SW480 (cell line): ENCODE measurements at places on chromosomes 3 and 15.

- peak; percentile 86 for DNase-seq
Measured at GRCh38 chr3:184727357-184728009, 15.6 kb upstream of the MAGEF1 start.

- no peak for DNase-seq
Measured at GRCh38 chr3:182436547-182436946, 356.8 kb upstream of the ATP11B start.

- DNase-seq, result no peak
Measured at GRCh38 chr3:188925376-188925775, 246.4 kb upstream of the TPRG1 start.

- DNase-seq, result no peak
Measured at GRCh38 chr3:64278625-64279024, 53.4 kb upstream of the PRICKLE2 start.

- DNase-seq, result peak; percentile 50
Measured at GRCh38 chr3:33439546-33440327, 468 bp downstream of the UBP1 start.

DNA sequence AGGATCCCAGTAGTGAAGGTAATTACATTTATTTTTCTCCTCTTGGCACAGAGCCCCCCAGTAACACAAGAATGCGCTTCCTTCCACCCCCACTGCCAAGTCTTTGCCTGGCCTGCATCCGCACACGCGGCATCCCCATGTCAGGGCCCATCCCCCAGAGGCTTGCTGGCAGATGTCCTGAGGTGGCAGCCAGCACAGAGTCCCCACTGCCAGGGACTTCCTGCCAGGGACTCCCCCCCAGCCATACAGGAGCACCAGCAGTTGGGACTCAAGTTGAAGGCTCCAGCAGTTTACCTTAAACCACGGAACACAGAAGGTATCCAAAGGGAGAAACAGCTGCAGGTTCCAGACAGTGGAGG is 41.0 kb downstream of the MEGF11 start:
- no peak for DNase-seq

GRCh38 chr15:77287385-77287784 is 132.5 kb downstream of the PEAK1 start:
- no peak for DNase-seq

DNA sequence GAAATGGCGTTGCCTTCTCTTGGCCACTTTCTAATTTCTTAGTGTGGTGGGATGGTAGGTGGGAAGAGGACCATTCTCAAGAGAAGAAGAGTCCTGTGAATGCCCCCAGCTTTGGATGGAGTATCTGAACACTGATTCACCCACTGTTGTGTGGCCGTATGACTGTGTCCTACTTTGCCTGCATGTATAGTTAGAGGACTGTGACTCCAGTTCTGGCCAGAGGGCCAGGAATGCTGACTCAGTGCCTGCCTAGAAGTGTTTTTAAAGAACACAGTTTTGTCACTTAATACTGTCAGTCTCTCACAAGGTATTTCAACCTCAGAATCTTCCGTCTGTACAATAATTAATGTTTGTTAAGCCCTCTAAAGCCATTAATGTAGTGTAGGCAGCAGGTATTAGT is 2.1 kb downstream of the SEC61A1 start:
- no peak for DNase-seq

- DNase-seq, result peak; percentile 56
Measured at GRCh38 chr15:89361451-89362202, 27.0 kb upstream of the POLG start.

DNA sequence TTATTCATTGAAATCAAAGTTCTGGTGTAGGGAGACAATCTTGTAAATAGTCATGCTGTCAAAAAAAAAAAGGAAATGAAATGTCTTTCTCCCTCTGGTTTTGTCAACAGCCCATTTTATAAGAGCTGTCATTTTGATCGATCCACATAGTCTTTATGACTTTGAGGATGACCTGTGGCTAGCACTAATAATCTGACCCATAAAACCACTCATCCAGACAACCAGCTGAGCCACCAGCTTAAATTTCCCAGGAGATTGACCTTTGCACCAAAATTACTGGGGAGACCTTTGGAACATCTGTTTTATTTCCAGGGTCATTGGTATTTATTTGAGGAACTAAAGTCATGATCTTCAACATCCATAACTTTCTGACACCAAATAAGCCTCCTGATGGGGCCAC is 98.5 kb upstream of the MME start:
- DNase-seq, result no peak

- DNase-seq, result no peak
Measured at GRCh38 chr3:89571707-89572106, 464.3 kb downstream of the EPHA3 start.

GRCh38 chr3:120846073-120846472 is 61.9 kb upstream of the STXBP5L start:
- no peak for DNase-seq

- peak; percentile 12 for DNase-seq
Measured at GRCh38 chr3:156474560-156475389, 80.1 kb downstream of the SSR3 start.

- DNase-seq, result no peak
Measured at GRCh38 chr3:10763248-10763620, 52.8 kb upstream of the SLC6A11 start.

- no peak for DNase-seq
Measured at GRCh38 chr15:100026041-100026440, 292.8 kb upstream of the LYSMD4 start.

- no peak for DNase-seq
Measured at GRCh38 chr15:29220852-29221251, 48.8 kb downstream of the NSMCE3 start.

DNA sequence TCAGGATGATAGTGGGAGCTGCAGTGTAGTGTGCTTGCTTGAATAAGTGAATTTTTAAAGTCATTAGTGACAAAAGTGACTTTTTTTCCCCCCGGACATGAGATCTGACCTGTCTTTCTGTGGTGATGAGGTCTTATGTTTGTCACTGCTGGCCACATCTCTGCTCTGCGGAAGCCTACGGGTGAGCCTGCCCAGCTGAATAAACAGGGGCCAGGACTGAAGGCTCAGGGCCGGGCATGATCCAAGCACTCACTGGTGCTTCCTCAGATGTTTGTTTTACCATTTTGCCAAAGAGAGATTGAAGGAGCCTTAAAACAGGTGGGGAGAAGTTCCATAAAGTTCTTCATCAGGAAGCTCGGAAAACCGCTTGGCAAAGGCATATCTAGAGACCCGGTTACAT is 35.0 kb downstream of the RPL39L start:
- DNase-seq, result no peak

DNA sequence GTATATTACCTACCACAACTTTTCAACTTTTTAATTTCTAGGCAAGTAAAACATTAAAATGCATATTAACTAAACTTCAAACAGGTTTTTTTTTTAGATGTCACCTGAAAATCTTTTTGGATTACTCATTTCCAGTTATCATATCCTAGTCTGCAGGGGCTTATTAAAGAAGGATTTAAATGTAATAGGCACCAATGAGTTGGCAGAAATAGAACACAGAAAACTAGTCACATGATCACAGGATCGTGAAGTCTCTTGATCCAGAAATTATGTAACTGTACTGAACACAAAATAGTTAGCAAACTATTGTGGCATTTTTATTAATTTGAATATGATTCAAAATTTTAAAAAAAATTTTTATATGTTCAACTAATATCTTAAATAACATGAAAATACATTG is 654.4 kb upstream of the NAALADL2 start:
- no peak for DNase-seq

- DNase-seq, result no peak
Measured at GRCh38 chr3:13163848-13164382, 90.7 kb upstream of the IQSEC1 start.

- peak; percentile 28 for DNase-seq
Measured at GRCh38 chr3:186381424-186382216, 19.6 kb upstream of the DGKG start.

DNA sequence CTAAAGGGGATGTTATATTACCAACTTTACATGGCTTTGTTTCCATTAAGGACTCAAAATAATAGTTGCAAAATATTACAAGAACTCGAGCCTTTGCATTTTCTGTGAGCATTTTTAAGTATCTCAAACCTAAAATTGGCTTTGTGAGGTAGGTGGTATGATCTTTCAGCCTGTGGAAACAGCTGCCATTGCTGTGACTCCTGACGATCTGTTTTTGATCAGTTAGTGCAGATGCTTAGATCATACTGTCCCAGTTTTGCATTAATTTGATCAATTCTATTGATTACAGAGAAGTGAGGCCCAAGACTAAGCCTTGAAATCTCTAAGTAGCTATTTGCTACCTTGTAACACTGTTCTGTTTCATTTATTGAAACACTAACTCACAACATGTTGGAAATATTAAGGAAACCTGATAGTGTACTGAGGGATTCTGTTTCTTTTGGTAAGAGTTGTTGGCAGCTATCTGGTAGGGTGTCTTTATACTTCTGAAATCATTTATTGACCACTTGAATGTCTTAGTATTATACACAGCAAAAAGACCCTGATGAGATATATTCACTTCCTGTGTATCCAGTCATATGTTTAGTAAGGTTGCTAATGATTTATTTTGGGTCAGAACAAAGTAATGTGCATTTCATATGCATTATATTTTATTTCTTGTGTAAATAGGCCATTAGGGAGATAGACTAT is 14.8 kb downstream of the SKIL start:
- no peak for DNase-seq

DNA sequence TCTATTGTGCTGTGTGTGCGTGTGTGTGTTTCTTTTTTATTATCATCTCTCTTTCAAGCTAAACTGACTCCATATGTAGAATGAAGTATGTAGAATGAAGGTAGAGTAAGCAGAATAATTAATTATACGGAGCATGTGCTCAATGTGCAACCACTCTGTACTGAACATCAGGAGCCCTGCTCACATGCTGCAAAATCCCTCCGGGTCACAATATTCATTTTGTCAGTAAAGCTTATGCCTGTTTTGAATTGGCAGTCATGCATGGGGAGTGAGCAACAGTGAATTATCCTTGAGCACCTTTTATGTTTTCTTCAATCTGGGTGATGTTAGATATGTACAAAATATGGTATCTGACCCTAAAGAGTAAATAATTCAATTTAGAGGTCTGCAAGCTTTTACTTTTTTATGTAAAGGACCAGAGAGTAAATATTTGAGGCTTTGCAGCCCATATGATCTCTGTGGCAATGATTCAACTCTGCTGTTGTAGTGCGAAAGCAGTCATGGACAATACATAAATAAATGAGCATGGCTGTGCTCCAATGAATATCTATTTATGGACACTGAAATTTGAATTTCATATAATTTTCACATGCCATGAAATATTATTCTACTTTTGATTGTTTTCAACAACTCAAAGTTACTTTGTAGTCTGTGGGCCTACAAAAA is 199.9 kb downstream of the VGLL3 start:
- DNase-seq, result no peak

DNA sequence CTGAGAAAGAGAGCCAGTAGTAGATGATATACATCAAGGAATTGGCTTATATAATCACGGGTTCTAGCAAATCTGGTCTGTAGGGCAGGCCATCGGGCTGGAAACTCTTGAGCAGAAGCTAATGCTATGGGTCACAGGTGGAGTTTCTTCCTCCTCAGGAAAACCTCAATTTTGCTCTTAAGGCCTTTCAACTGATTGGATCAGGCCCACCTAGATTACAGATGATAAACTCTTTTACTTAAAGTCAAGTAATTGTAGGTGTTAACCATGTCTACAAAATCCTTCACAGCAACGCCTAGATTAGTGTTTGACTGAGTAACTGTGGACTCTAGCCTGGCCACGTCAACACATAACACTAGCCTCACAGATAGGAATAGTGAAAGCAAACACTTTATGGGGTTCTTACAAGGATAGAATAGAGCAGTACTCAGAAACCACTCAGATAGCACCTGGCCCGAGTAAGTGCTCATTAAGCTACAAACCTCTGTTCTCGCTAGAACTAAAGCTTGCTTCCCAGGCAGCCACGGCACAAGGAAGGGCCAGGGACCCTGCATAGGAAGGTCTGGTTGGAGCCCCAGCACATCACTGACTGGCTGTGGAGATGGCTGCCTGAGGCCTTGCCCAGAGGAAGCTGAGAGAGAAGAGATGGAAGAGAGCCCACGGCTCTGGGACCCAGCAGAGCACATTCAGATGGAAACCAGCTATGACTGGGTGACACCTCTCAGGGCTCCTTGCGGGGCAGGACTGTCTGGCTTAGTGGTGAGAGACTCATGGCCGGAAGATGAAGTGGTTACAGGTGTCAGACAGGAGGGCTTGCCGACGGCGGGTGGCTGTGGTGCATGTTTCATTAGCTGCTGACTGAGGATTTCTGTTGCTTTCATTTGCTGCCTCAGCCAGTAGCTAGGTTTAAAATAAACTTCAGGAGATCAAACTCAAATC is 202.5 kb upstream of the TLE3 start:
- no peak for DNase-seq

DNA sequence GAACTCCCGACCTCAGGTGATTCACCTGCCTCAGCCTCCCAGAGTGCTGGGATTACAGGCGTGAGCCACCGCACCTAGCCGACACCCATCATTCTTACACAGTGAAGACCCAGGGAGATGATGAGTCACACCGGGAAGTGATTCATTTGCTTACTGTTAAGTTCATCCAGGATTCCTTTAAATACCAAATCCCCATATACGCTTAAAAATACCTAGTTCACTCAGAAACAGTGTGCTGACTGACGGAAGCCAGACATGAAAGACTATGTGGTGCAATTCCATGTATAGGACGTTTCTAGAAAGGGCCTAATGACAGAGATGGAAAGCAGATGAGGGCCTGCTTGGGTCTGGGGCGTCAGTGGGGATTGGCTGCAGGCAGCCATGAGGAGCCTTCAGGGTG is 75.2 kb downstream of the APBA2 start:
- peak; percentile 63 for DNase-seq

GRCh38 chr15:91942720-91943394 is 89.3 kb downstream of the SLCO3A1 start:
- DNase-seq, result peak; percentile 87

DNA sequence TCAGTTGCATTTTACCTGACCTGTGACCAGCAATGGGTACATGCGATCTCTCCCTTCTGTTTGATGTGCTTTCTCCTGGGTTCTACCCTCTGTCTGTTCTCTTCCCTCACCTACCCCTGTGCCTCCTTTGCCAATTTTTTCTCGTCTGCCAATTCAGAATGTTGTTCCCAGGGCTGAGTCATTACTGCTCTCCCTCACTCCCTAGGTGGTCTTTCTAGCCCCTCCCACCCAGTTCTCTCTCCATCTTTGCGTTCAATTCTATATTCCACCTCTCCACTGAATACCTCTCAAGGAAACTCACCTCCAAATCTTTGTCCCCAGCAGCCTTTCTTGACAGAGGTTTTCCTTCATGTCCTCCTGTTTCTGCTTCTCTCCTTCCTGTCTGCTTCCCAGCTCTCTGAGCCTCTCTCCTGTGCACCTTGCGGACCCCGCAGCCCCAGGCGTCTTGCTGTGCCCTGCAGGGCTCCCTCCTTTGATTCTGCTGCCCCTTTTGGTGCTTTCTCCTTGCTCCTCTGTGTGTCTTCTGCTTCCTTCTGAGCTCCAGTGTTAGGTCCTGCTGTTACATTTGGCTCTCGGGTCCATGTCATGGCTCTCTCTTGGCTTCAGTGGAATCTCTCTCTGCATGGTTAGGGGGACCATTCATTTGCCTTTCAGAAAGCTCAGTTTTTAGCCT is 398.2 kb upstream of the TPM1 start:
- no peak for DNase-seq

DNA sequence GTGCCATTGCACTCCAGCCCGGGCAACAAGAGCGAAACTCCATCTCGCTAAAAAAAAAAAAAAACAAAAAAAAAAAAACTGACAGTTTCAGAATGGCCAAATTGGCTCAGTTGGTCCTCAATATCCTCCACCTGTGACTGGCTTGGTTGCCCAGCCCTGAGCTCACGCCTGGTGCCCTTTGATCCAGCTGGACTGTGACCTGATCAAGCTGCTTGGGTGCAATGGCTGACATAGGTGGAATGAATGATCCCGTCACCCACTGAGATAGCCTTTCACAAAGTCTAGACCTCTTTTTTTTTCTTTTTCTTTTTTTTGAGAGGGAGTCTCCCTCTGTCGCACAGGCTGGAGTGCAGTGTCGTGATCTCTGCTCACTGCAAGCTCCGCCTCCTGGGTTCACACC is 254.6 kb downstream of the FOXP1 start:
- DNase-seq, result no peak
